GM23338 (cell line): ENCODE measurements at places on chromosomes 2 and 18. TPM values are rescaled to one million over a fixed set of nuclear protein-coding genes. Genes with fewer than 3 reads are reported as not detected.

GRCh38 chr2:28681158-28681571 is 70.5 kb upstream of the PPP1CB start:
- H3K4me1 ChIP-seq, result 0 out of 2 replicates have a peak, but pooled peaks cover 9% of the 10 kb centered on the region
- no peaks in the 10 kb centered on the region for H3K27me3 ChIP-seq
- no peak overlapping the region for H3K4me3 ChIP-seq
- H3K36me3 ChIP-seq, result no peaks in the 10 kb centered on the region
- H3K27ac ChIP-seq, result no peak overlapping the region

GRCh38 chr2:60534052-60534685 is 19.3 kb downstream of the BCL11A start:
- no peaks in the 10 kb centered on the region for H3K27me3 ChIP-seq
- H3K4me3 ChIP-seq, result no peak overlapping the region
- no peak overlapping the region; the same call in 1 of the 2 replicates for H3K27ac ChIP-seq
- no peaks in the 10 kb centered on the region for H3K36me3 ChIP-seq
- H3K4me1 ChIP-seq, result peaks cover 97% of the 10 kb centered on the region

DNA sequence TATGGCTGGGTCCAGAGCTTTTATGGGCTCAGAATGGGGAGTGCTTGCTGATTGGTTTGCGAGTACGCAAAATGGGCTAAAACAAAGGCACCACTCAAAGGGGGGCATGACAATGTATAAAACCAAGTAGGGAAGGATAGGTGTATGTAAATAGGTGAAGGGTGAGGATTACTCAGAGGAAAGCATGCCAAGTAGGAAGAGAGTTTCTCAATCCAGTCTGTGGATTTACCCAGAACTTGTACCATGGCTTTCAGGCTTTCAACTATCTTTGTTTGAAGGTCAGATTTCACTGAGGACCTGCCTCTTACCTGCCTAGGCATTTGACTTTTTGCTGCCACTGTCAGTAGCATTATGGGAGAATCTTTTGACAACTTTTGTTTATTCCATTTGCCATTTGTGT is 92.3 kb downstream of the RAB3GAP1 start:
- H3K27me3 ChIP-seq, result no peaks in the 10 kb centered on the region
- no peaks in the 10 kb centered on the region for H3K4me1 ChIP-seq
- no peak overlapping the region for H3K4me3 ChIP-seq
- no peak for DNase-seq
- H3K36me3 ChIP-seq, result 0 out of 2 replicates have a peak, but pooled peaks cover 9% of the 10 kb centered on the region
- no peak overlapping the region for H3K27ac ChIP-seq

The CYP27A1 gene
- total RNA-seq, result 4.2 and 6.9 TPM in 2 replicates

The BBS5 gene
- 0.10 and 0.35 TPM in 2 replicates for total RNA-seq

GRCh38 chr2:119819846-119820245 is 60.1 kb downstream of the PTPN4 start:
- H3K36me3 ChIP-seq, result no peaks in the 10 kb centered on the region
- no peaks in the 10 kb centered on the region for H3K27me3 ChIP-seq
- H3K4me3 ChIP-seq, result no peak overlapping the region
- H3K27ac ChIP-seq, result no peak overlapping the region
- H3K4me1 ChIP-seq, result no peaks in the 10 kb centered on the region
- DNase-seq, result no peak

DNA sequence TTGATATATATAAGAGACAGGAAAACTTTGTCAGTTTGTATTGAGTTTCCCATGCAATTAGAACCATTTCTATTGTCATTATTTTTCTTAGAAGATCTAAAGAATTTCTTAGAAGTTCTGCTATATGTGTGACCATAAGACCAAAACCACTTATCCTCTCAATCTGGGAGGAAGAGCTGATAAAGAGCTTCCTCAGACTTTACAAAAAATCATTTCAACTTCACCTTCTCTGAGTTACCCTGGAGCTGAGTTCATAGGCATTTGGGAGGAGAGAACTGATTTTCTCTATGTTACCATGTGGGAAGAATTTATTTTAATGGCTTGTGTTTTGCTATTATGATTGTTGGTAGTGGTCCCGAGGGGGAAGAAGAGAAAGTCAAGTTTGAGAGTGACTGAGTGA is 329.3 kb downstream of the GPD2 start:
- H3K27ac ChIP-seq, result peak overlapping the region; percentile 47; the same call in 1 of the 2 replicates
- no peaks in the 10 kb centered on the region for H3K4me1 ChIP-seq
- H3K36me3 ChIP-seq, result no peaks in the 10 kb centered on the region
- H3K4me3 ChIP-seq, result no peak overlapping the region
- no peak for DNase-seq

The DSC2 gene
- 20.4 and 23.6 TPM in 2 replicates for total RNA-seq

The HOXD12 gene
- not detected in 2 replicates for total RNA-seq

GRCh38 chr2:25651782-25652455 is 21.5 kb downstream of the DTNB start:
- H3K27ac ChIP-seq, result no peak overlapping the region
- no peak overlapping the region for H3K4me3 ChIP-seq
- no peaks in the 10 kb centered on the region; the same call in 1 of the 2 replicates for H3K36me3 ChIP-seq
- DNase-seq, result no peak
- H3K4me1 ChIP-seq, result no peaks in the 10 kb centered on the region

DNA sequence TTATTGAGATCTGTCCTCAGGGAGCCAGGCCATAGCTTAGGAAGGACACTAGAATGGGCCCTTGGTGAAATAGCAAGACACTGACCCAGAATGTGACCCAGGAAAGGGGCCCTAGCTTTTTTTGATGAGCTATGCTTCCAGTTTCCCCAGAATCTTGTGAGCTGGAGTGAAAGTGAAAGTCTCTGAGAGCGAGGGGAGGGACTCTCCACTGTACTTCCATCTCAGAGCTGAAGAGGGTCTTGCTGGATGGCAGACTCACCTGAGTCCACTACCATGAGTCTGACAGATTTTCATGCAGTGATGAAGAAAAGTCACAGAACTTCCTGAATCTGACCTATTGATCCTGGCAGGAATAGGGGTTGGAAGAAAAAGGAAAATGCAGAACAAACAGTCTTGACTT is 3.1 kb downstream of the ARHGAP25 start:
- H3K4me3 ChIP-seq, result no peak overlapping the region
- no peaks in the 10 kb centered on the region for H3K27me3 ChIP-seq
- peaks cover 2% of the 10 kb centered on the region; the same call in 1 of the 2 replicates for H3K4me1 ChIP-seq
- DNase-seq, result no peak
- H3K36me3 ChIP-seq, result no peaks in the 10 kb centered on the region
- H3K27ac ChIP-seq, result no peak overlapping the region
